ENCODE measurements at places on chromosomes 6 and 20.

GRCh38 chr20:37699202-37699601 is 5.4 kb downstream of the CTNNBL1 start:
- no peak for DNase-seq

DNA sequence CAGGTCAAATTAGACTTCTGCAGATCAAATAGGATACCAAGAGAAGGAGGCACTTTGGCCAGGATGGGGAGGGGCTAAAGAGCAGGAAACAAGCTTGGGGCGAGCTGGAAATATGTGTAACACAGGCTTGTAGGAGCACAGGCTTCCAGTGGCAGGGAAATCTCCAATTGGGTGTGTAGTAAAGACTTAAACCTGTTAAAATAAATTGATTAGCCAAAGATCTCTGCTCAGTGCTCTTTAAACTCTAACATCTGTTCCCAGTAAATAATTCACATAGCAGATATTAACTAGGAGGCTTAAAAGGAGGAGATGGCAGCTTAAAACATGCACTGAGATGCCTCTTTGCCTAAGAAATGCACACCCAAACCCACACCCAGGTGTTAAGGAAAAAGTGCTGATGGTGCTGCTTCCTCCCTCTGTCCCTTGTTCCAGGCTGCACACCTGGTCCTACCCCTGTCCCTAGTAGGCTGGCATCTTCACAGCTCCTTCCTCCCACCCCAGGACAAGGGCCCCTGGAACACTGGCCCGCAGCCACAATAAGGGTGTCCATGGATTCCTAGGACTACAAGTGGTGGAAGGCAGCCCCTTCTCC is 93.5 kb upstream of the MLN start:
- DNase-seq: no peak

GRCh38 chr6:20892365-20892764 is 358.1 kb downstream of the CDKAL1 start:
- DNase-seq: no peak

GRCh38 chr6:16200321-16200883 is 38.0 kb upstream of the GMPR start:
- DNase-seq: no peak

- peak; percentile 6 for DNase-seq
Measured at GRCh38 chr6:3259491-3259958, 778 bp downstream of the PSMG4 start.

- no peak for DNase-seq
Measured at GRCh38 chr6:113528111-113528510, 329.0 kb upstream of the MARCKS start.

- no peak for DNase-seq
Measured at GRCh38 chr6:30787954-30788353, 43.6 kb upstream of the IER3 start.

GRCh38 chr6:108838101-108838717 is 10.0 kb upstream of the ARMC2 start:
- no peak for DNase-seq

- DNase-seq: no peak
Measured at GRCh38 chr6:163671791-163672190, 257.3 kb downstream of the QKI start.

GRCh38 chr20:15875446-15875845 is 697.8 kb downstream of the KIF16B start:
- DNase-seq: no peak
